ENCODE measurements at places on chromosomes 3 and 15. TPM values are rescaled to one million over a fixed set of nuclear protein-coding genes. Genes with fewer than 3 reads are reported as not detected.

PLSCR5 gene
- total RNA-seq: not detected

WDR93 gene
- not detected for total RNA-seq

ZNF774 gene
- 3.5 TPM for total RNA-seq

XYLB gene
- total RNA-seq: 4.5 TPM

RTP4 gene
- total RNA-seq: 3.0 TPM

SENP8 gene
- 1.9 TPM for total RNA-seq

LSAMP gene
- total RNA-seq: 3.7 TPM

CYP8B1 gene
- 0.14 TPM for total RNA-seq

CFAP44 gene
- total RNA-seq: 5.9 TPM

ZNF660 gene
- 7.7 TPM for total RNA-seq

All from posterior vena cava (tissue), 2 donors.